ENCODE measurements at places on chromosomes 3 and 15.
A peak's percentile ranks its signal among the peaks of the same experiment; 100 is the strongest.

DNA sequence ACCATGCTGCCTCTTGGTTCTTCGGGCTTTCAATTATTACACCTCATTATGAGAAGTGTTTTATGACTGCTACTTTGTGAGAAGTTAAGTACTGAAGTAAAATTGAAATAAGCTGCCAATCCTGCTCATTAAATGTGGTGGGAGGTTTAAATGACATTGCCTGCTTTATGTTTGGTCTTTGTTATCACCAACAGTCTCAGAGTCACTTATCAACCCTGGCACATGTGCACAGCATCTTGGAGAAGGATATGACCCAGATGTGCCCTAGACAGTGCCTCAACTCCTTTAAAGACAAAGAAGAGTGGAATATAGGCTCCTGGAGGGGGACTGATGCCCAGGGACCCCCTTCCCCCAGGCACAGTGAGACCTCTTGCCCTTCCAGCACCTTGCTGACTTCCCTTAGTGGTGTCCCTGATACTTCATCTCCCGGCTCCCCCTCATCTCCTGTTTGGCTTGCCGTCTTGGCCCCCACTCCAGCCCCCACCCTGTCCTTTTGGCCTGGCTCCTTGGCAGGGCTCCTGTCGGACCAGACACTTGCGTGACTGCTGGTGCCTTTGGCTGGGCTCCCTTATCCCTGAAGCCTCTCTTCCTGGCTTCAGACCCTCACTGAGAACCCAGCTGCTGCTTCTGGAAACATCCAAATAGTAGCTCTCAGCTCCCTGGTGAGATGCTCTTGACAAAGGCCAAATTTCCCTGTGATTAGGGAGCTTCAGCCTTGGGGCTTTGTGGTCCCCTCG is 39.8 kb downstream of the ARHGAP31 start:
- DNase-seq, result no peak

- DNase-seq, result no peak
Observed at GRCh38 chr15:45355860-45356259, 22.5 kb downstream of the GATM start.

DNA sequence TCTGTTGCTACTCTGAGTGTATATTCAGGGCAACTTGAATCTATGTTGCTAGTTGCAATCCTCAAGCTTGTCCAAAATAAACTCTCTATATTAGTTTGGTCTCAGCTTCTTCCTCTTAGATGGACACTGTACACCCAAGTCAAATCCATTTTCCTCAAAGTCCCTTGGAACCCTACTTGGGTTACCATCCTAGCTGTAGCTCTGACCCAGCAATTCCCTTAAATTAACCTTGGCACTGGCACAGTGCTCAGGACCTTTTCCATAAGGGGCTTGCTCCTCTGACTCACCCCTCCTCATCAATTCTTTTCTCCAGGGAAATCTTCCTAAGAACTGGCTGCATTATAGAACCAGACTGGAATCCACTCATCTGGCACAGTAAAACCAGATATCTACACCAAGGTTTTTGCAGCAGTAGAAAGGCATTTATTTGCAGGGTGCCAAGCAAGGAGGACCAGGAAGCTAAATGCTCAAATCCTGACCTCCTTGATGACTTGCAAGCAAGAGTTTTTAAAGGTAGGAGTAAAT is 44.9 kb upstream of the B3GALNT1 start:
- no peak for DNase-seq

DNA sequence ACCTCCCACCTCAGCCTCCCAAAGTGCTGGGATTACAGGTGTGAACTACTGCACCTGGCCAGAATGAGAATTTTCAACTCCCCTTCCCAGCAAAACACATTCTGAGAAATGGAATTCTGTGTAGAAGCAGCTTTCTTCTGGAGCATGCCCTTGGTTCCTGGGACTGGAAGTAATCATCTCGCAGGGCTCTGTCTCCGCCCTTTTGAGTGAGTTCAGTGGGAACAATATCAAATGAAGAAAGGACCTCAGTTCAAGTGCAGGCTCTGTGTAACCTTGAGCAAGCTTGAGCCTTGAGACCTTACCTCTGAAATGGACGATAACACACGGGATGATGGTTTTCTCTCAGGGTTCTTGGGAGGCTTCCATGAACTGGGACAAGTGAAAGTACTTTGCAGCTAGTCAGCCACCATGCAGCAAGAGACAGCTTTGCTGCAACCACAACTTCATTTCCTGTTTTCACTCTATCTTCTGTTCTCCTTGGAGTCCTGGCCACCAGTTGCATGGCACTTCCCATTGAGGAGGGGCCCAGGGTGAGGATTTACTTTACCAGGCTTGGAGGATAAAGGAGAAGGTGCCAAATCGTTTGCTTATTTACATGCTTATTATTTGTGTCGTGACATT is 35.7 kb upstream of the IGF1R start:
- DNase-seq, result no peak

DNA sequence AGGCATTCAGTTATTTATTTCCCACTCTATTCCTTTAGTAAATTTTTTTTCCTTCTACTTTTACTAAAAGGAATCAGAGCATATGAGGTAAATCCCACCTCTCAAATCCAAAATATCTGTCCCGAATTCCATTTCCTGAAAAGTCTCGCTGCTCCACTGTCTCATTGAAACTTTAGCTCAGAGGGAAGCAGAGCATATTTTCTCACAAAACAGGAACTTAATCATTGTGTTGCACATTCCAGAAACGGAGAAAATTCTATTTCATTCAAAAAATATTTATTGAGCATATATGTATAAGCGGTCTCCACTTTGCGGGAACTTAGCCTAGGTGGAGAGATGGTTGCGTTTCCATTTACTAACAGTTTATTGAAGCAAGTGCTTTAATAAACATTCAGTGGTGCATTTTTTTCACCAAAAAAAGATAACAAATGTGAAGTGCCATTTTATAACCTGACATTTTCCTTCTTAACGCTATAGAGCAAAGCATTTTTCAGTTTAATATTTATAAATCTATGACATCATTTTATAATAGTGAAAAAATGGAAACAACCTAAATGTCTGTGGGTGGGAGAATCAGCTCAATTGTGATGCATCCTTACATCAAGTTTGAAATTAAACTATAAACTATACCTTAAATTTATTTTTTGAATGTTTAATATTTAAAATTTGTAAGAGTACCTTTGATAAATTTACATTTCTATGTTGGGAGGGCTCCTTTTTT is 67.2 kb upstream of the CSTA start:
- no peak for DNase-seq

GRCh38 chr15:46685681-46686080 is 1031.6 kb upstream of the SEMA6D start:
- no peak for DNase-seq

DNA sequence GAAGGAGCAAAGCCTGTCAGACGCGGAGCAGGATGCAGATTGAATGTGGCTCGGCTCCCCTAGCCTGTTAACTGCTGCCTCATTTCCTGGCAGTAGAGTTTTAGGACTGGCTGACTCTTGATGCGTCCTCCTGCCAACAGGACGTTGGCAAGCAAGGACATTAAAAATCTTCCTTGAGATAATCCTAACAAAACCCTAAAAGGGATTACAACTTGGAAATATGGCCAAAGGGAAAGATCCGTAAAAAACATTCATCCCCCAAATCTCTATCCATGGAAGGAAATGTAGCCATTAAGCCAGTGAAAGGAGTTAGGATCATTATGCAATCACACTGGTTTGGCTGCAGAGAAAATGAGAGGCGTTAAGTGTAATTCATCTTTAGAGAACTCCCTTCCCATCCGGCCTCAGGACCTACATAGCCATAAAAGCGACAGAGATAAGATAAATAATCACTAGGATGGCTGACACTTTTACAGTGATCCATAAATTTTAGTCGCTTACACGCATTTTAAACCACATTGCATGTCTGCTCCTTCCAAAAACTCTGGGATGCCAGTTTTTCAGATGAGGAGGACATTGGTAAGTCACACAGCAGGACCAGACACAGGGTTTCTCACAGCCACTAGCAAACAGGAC is 44.5 kb upstream of the C3orf80 start:
- DNase-seq, result no peak

DNA sequence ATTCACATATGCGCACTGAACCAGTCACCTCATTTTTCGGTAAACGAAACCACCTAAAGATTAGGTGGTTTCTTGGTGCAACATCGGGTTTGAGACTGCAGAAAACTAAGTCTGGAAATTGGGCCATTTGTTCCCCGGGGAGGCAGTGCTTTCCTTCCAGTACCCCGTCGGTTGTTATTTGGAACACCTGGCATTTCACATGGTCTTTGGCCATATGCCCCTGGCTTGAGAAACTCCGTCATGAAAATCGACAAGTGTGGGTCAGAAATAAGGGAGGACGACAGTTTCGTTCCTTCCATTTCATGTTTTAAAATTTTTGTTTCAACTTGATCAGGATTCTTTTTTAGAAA is 544 bp upstream of the GATM start:
- peak; percentile 32 for DNase-seq

- DNase-seq, result no peak
Observed at GRCh38 chr3:73581134-73581846, 43.5 kb downstream of the PDZRN3 start.

DNA sequence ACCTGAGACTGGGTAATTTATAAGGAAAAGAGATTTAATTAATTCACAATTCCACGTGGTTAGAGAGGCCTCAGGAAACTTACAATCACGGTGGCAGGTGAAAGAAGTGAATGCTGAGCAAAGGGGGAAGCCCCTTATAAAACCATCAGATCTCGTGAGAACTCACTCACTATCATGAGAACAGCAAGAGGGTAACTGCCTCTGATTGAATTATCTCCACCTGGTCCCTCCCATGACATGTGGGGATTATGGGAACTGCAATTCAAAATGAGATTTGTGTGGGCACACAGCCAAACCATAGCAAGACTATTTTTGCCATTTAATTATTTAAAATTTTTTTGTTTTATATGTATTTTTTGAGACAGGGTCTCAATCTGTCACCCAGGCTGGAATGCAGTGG is 27.0 kb upstream of the KCTD6 start:
- DNase-seq, result no peak

- peak; percentile 66 for DNase-seq
Observed at GRCh38 chr3:46866720-46867549, 3.7 kb upstream of the MYL3 start.

- DNase-seq, result no peak
Observed at GRCh38 chr3:44915702-44916438, 41.5 kb downstream of the TGM4 start.

- DNase-seq, result no peak
Observed at GRCh38 chr15:81507831-81508230, 133.8 kb upstream of the TMC3 start.

GRCh38 chr3:146544929-146545528 is 622 bp upstream of the PLSCR1 start:
- DNase-seq, result no peak

DNA sequence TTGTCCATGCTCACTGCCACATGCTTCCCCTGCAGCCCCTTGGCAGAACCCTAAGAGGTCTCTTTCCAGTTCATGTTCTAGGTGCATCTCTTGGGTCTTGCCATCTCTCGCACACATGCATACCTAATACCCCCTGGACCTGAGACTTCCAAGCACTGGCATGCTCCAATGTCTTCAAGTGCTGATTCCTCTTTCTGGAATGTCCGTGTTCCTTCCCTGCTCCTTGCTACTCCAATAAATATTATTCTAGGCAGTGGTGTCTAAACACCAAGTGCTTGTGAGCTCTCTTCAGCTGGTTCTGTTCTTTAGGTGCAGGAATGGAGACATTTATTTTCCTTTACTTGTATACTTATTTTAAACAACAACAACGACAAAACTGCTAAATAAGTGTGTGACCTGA is 370.1 kb downstream of the LPP start:
- no peak for DNase-seq

DNA sequence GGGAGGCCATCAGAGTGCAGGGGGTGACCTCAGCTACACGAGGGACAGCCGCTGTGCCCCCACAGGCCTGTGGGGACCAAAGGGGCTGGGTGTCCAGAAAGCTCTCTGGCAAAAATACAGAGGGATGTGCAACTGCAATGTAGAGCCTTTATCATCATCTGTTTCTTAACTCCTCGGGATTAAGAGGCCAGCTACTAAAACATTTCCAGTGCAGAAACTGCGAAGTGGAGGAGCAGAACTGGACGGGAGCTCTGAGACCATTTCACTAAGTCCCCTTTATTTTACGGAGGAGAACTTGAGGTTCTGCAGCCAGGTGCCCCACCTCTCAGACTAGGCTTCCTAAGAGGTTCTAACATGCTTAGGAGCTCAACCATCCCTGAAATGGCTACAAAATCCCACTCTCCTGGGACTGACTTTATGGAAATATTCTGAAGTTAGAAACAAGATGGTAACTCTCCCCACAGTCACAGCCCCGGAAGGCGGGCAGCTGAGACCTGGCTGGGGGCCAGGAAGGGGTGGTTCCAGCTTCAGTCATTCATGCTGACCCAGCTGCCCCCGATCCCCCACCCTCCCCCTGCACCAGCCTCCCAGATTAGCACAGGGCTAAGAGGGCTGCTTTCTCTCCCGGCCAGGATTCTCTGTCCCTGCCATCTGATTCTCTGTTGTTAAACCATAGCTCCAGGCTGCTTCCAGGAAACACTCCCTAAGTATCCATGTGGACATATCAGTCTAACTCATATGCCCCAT is 40.3 kb downstream of the UMPS start:
- DNase-seq, result peak; percentile 33
